Sciatic nerve (tissue), 2 donors: ENCODE measurements at places on chromosomes 16 and 17. TPM values are rescaled to one million over a fixed set of nuclear protein-coding genes. Genes with fewer than 3 reads are reported as not detected.

- no peak for DNase-seq
Measured at GRCh38 chr16:55913716-55914115, 38.5 kb upstream of the CES5A start.

DNA sequence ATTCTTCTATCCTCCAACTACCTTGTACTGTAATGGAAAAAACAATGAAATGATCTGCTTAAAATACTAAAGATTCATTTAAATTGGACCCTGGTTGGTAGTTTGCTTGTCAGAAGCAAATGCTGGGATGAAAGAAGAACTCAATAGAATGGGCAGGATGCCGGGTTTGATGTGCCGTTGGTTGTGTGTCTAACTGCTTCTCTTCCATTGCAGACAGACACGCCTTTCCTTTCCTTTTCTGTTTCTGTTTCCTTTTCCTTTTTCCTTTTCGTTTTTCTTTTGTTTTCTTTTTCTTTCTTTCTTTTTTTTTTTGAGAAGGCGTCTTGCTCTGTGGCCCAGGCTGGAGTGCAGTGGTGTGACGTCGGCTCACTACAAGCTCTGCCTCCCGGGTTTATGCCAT, 64.6 kb downstream of the PLCG2 start:
- DNase-seq, result no peak

DNA sequence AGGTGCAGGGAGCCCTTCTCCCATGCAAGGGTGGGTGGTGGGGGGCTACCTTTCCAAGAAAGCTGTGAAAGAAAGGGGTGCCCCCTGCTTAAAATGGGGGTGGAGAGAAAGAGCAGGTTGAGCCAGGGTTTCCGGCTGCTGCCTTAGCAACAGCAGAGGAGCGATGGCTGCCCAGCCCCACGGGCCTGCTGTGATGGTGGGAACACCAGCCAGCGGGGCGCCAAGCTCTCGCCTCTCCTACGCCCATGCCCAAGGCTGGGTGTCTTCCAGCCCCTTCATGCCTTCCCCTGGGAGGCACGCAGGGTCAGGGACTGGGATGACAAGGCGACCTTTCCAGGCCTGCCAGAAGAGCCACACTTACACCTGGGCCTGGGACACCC, 3.0 kb downstream of the FMNL1 start:
- no peak for DNase-seq

DNA sequence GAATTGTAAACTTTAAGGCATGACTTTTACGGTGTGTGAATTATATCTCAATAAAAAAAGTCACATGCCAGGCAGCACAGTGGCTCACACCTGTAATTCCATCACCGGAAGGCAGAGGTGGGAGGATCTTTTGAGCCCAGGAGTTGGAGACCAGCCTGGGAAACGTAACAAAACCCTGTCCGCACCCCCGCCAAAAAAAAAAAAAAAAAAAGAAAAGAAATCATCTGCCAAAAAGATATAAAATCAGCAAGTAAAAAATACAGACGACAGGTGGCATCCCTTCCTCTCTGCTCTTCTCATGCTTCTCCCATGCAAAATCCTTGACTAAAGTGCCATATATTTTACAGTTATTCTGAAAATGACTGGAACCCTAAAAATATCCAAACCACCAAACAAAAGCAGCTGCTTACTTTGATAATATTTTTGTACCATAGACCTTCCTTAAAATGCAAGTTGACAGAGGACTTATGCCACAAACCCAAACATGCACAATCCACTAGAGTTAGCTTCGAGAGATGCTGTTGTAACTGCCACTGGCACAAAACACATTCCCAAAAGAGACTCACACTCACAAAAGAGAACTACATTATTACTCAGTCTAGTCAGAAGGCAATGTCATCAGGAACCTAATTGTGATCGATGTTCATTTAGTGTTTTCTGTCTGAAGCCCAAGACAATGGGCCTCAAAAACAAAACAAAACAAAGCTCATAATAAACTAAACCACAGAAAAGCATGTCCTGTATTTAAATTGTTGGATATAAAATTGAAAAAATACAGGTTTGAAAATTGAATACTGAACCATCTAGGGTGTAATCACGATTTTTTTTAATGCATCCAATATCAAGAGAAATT, 2.4 kb downstream of the CRLF3 start:
- DNase-seq, result no peak

- DNase-seq, result peak; percentile 76
Measured at GRCh38 chr16:52912565-52913173, 140.0 kb downstream of the CHD9NB start.

DNA sequence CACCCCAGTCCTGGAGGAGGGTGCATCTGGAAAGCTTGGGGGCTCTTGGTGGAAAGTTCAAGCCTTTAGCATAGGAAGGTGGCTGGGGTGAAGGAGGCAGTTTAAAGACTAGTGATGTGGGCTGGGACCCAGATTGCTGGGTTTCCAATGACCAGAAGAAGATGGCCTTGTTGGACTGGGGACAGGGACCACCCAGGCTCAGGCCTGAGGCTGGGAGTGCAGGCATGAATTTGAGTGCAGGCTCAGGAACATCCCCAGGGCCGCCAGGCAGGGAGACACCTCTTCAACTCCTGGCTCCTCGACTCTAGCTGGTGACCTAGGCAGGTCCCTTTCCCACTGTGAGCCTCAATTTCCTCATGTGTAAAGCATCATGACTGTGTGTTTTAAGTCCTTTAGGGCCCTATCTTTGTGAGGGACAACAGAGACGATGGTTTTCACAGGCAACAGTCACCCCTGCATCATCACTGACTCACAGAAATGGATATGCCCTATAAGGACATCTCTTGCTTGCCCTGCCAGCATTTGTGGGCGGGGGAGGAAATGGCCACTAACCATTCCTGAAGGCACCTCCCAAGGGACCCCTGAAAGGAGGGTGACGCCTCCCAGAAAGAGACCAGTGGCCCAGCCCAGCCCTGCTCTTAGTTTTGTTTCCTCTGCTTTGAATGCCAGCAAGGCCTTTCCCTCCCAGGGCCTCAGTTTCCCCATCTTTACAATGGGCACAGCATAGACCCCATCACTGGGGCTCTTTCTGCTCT, 11.1 kb downstream of the NLRC5 start:
- DNase-seq, result peak; percentile 60

GRCh38 chr16:35188288-35189155, 1729.1 kb downstream of the TP53TG3F start:
- no peak for DNase-seq

GRCh38 chr17:40122999-40123810, 1.4 kb downstream of the MSL1 start:
- no peak for DNase-seq

DNA sequence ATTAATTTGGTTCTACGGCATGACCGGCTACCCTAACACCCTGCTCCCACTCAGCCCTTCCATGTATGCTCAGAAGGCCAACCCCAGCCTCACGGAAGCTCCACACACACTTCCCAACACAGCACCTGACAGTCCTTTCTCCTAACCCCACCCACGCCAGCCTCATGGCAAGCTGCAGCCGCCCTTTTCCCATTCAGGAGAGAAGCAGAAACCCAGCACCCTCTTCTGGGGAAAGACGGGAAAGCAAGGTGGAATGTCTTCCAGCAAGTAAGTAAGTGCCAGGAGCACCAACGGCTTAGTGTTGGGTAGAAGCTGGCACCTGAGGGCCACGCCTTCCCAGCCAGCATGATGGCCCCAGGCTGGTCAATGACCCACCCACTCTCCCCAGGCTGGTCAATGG, 32.1 kb downstream of the ABR start:
- DNase-seq, result no peak

DNA sequence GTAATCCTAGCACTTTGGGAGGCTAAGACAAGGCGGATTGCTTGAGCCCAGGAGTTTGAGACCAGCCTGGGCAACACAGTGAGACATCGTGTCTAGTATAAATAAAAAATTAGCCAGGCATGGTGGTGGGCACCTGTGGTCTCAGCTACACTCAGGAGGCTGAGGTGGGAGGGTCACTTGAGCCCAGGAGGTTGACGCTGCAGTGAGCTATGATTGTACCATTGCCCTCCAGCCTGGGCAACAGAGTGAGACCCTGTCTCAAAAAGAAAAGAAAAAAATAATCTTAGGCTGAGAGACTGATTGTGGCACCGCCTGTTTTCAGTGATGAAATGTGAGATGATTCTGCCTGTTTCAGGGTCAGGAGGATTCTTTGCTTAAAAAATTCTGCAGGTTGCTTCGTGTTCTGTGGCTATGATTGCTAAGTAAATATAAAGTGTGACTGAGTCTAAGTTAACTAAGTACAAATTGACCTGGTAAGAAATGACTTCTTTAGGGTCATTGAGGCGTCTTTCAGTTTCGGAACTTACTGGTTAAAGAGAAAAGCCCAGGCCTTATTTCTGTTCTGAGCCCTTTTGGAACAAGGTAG, 128.3 kb downstream of the SOCS1 start:
- no peak for DNase-seq

DNA sequence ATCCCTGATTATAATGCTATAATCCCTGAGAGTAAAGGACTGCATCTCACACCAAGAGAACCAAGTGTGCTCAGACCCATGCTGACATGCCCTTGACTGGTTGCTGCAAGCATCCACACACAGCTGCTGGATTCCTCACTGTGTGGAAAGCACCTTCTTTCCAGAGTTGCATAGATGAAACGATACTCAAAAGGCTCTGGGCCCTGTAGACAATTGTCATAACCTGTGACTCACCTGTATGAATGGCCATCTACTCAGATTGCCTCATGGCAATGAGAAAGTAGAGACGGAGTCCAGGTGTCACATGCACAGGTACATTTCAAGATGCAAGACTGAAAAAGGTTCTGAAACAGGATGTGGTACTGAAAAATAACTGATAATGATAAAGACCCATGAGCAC, 58.1 kb downstream of the MPHOSPH6 start:
- DNase-seq, result no peak

DNA sequence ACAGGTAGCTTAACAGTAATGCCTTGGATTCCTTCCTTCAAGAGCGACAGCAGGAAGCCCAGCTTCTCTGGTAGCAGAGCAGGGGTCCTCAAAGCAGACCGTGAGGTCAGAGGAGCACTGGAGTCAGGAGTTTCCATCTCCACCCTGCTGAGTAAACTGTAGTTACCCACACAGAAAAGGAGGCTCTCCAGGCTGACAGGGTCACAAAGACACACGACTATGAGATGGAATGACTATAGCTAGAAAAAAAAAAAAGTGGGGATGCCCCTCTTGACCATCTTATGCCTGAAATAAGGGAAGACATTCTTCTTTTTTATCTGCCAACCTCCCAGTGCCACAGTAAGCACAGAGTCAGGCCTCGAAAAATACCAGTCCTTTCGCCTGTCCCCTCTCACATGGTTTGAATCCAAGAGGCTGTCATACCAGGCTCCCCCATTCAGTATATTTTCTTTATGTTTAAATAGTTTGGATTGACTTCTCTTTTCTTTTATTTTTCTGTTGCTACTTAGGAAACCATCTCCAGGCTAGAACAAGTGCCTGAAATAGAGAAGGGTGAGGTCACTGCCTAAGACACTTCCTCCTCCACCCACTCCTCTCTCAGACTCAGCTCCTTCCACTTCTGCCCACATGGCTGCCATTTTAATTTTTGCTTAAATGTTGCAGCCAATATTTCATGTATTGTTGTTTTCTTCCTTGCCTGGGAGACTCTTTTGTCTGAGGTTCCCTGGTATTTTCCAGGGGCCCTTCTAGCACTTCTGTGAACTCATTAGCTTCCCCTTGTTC, 707.4 kb downstream of the MAF start:
- no peak for DNase-seq

DNA sequence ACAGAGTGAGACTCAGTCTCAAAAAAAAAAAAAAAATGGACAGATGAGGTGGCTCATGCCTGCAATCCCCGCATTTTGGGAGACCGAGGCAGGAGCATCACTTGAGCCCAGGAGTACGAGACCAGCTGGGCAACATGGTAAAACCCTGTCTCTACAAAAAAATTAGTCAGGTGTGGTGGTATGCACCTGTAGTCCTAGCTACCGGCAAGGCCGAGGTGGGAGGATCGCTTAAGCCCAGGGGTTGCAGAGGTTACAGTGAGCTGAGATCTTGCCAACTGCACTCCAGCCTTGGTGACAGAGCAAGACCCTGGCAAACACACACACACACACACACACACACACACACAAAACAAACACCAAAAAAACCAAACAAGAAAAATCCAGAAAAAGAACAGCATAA, 7.7 kb upstream of the ENGASE start:
- DNase-seq, result no peak

GRCh38 chr17:64017381-64017980, 3.0 kb downstream of the ICAM2 start:
- no peak for DNase-seq

GRCh38 chr16:71214746-71215381, 15.7 kb downstream of the HYDIN start:
- no peak for DNase-seq

GRCh38 chr17:59389066-59389465, 57.6 kb downstream of the YPEL2 start:
- no peak for DNase-seq

- DNase-seq, result no peak
Measured at GRCh38 chr16:65421596-65421995, 299.7 kb upstream of the CDH11 start.

GRCh38 chr17:19510903-19511302, 22.8 kb upstream of the SLC47A1 start:
- DNase-seq, result no peak

- no peak for DNase-seq
Measured at GRCh38 chr17:75460295-75460694, 3.9 kb downstream of the TMEM94 start.

DNA sequence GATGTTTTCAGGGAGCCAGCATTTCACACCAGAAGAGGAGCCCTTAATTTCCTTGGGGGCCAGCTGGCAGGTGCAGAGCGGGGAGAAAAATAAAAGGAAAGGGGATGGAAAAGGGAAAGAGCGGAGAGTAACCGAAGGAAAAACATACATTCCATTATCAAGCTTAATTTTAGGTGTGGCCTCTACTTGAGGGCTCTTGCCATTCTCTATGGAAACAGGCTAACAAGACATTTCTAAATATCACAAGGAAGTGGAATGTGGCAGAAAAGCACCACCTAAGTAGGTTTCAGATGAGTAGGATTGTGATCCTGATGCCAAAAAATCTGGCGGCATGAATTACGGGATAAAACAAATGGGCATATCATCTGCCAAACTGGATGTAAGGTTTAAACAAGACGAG, 970 bp upstream of the DYNC1LI2 start:
- DNase-seq, result no peak

SLC47A1 gene
- total RNA-seq, result 8.0 TPM

PIP4K2B gene
- 58.5 TPM for total RNA-seq

SPATA22 gene
- total RNA-seq, result 0.67 TPM

RCVRN gene
- 1.0 TPM for total RNA-seq

IL21R gene
- 1.7 TPM for total RNA-seq

MFAP4 gene
- total RNA-seq, result 115 TPM

CACNA1H gene
- total RNA-seq, result 4.1 TPM
